ENCODE measurements at places on chromosomes 11 and 22. TPM values are rescaled to one million over a fixed set of nuclear protein-coding genes. Genes with fewer than 3 reads are reported as not detected.

DNA sequence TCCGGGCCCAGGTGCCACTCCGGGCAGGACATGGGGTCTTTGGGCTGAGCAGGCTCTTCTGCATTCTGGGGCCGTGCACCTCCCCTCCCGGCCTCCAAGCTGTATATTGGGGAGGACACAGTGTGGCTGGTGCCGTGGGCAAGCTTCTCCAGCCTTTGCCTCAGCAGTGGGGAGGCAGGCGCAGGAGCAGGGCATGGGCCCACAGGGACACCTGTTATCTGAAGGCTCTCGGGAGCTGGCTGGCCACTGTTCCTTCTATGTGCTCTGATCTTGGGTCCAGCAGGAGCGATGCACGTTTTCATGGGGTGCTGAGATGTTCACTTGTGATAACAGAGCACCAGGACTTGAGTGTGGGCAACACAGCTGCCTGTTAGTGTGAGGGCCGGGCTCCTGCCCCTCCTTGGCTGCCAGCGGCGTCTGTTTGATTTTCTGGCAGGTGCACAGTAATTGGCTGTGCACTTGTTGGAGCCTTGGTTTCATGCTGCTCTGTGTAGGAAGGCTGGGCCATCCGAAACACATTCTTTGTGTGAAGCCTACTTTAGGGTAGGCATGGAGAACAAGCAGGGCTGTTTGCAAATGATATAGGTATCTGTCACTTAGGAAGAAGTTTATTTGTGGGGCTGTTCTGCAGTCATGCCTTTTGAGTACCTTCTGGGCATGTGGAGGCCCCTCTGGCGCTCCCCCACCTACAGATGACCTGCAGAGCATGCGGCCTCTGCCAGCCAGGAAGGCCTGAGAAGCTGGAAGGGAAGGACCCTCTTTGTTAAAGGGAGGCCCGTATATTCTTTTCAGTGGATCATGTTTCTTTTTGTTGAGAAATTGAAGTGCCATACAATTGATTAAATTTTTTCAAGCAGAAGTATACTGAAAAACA is 201.5 kb downstream of the TBC1D22A start:
- DNase-seq: no peak

- peak; percentile 37 for DNase-seq
These were observed 10.8 kb upstream of the OR51D1 start for GRCh38 chr11:4626207-4627099.

GRCh38 chr11:75475767-75476650 is 43.0 kb upstream of the KLHL35 start:
- DNase-seq: peak; percentile 42

DNA sequence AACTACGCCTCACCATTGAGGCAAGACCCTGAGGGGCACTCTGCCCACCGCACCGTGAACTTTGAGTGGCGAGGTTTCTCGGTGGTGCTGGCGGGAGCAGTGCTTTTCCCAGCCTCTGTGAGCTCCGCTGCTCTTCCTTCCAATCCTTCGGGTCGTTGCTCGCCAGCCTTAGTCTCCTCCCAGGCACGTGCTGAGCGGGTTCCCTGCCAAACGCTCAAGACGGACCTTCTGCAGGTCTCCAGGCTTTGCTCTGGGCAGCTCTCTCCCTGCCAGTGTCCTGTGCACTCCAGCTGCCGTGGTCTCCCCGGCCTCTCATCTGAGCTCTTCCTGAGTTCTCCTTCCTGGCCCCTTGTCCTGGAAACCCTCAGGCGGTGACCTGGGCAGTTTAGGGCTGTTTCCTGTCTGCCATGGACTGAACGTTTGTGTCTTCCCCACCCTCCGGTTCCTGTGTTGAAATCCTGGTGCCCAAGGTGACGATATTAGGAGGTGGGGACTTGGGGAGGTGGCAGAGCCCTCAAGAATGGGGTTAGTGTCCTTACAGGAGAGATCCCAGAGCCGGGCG is 11.2 kb upstream of the MUC6 start:
- DNase-seq: no peak

DNA sequence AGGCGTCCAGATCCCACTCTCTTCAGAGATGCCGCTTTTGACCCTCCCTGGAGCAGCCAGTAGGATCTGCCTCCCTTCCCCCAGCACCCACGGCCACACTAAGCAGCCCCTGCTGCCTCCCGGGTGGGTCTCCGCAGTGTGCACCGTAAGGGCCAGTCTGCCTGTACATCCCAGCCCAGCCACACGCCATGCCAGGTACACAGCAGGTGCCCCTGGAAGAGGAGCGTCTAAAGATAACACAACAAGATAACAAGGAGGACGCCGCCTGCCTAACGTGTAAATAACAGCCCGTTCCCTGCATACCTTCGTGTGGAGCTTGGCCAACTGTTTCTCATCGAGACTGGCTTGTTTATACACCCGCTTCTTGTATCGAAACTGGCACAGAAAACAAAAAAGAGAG is 139.4 kb downstream of the SHANK2 start:
- DNase-seq: no peak

GRCh38 chr11:68340784-68341556 is 28.6 kb downstream of the LRP5 start:
- no peak for DNase-seq

- no peak for DNase-seq
These were observed 171.1 kb upstream of the NAV2 start for GRCh38 chr11:19541521-19542049.

DNA sequence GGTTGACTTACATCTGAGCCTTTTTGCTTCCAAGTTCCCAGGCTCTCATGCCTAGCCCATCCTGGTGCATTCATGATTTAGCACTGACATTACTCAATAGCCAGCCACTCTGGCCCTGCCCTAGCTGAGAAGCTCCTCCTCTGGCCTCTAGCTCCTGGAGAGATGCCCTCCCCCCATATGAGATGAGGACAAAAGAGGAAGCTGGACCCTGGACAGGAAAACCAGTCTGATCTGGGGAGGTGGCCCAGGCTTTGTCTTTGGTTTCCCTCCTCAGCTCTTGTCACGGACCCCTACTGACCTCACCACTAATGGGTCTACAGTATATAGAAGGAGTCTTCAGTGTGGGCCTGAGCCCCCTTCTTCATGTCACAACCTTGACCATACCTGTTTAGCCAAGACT is 3.0 kb downstream of the RHOG start:
- no peak for DNase-seq

GRCh38 chr11:114779189-114779588 is 100.9 kb downstream of the NXPE2 start:
- no peak for DNase-seq

- DNase-seq: no peak
These were observed 4.0 kb downstream of the FTH1 start for GRCh38 chr11:61963282-61964057.

GRCh38 chr11:635945-636510 is 1.0 kb upstream of the DRD4 start:
- DNase-seq: no peak

- DNase-seq: no peak
These were observed 5.0 kb downstream of the RHOG start for GRCh38 chr11:3835751-3836150.

DNA sequence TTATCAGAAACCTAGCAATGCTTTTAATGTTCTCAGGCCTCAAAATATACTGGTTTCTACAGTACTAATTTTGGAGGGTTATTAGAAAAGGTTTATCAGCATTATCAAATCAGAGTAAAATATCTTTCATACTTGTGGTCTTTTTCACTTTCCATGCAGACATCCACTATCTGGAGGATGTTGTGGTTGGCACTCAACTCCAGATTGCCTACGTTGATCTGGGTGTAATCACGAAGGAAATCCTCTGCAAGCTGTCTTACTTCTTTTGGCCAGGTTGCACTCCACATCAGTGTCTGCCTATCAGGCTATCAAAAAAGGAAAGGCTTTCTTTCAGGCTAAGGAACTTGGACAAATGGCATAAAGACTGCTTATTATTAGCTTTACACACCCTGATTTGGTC is 11.6 kb downstream of the DDX17 start:
- DNase-seq: no peak

DNA sequence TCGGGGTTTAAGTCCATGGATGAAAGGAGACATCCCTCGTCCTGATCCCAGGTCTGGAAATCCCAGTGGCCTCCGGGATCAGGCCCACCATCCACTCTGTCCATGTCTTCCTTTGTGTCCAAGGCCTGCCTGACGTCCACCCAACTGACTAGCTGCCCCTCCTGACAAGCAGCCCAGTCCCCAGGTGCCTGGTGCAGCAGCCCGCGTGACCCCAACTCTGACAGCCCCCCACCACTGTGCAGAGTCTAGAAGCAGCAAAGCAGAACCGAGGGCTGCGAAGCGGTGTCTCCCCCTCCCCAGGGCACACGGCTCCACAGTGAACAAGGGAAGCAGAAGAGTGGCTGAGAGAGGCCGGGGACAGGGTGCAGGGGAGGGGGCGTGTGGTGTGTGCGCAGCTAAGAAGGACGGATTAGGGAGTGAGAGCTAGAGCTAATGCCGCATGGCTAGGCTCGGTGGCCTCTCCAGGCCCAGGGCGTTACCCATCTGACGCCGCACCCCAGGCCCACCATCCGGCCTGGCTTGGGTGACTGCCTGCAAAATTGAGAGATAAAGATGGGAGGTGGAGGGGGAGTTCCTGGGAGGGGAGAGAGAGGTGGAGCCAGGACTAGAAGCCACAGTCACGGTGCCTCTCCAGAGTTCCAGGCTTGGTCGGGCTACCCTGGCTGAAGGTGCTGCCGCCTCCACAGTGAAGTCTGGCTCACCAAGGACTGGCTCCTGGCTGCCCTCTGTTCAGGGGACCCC is 16.6 kb upstream of the BAIAP2L2 start:
- DNase-seq: no peak

Gene CSNK2A3
- 6.2 TPM for total RNA-seq

Gene TRIM49
- total RNA-seq: not detected

Gene E2F8
- total RNA-seq: 1.6 TPM

Gene CHCHD10
- 2.4 TPM for total RNA-seq

Gene SART1
- total RNA-seq: 22.9 TPM

Gene CDC42EP2
- total RNA-seq: 10.1 TPM

Gene SLC22A6
- 7.2 TPM for total RNA-seq
